Activated B cell treated with CpG ODN at 0.5 μM for 24 hours (primary cell): ENCODE measurements at places on chromosomes 1 and 21. TPM values are rescaled to one million over a fixed set of nuclear protein-coding genes. Genes with fewer than 3 reads are reported as not detected.

SAMSN1 gene
- total RNA-seq, result 48.7 and 49.7 TPM in 2 replicates

- H3K4me3 ChIP-seq, result no peak overlapping the region
- H3K36me3 ChIP-seq, result peaks cover 37% of the 10 kb centered on the region
- H3K27me3 ChIP-seq, result no peaks in the 10 kb centered on the region
- H3K27ac ChIP-seq, result no peak overlapping the region
- no peak for DNase-seq
These were observed 124.6 kb downstream of the PEX14 start for GRCh38 chr1:10599194-10599861.

- no peaks in the 10 kb centered on the region for H3K27me3 ChIP-seq
- no peak overlapping the region for H3K4me3 ChIP-seq
- no peak overlapping the region for H3K27ac ChIP-seq
- DNase-seq, result no peak
- H3K36me3 ChIP-seq, result no peaks in the 10 kb centered on the region
- no peaks in the 10 kb centered on the region for H3K4me1 ChIP-seq
These were observed 329.3 kb downstream of the BARHL2 start for GRCh38 chr1:90387805-90388204.

- peak overlapping the region; percentile 68 for H3K27ac ChIP-seq
- H3K27me3 ChIP-seq, result no peaks in the 10 kb centered on the region
- peaks cover 71% of the 10 kb centered on the region for H3K4me1 ChIP-seq
- peak overlapping the region; percentile 92 for H3K4me3 ChIP-seq
- H3K36me3 ChIP-seq, result peaks cover 21% of the 10 kb centered on the region
These were observed 300 bp downstream of the USP24 start for GRCh38 chr1:55214934-55215193.

GRCh38 chr1:30277911-30278310, 445.5 kb downstream of the MATN1 start:
- peaks cover 11% of the 10 kb centered on the region for H3K27me3 ChIP-seq
- no peaks in the 10 kb centered on the region for H3K36me3 ChIP-seq
- no peak overlapping the region for H3K27ac ChIP-seq

TMCO1 gene
- 43.0 and 48.3 TPM in 2 replicates for total RNA-seq

DNA sequence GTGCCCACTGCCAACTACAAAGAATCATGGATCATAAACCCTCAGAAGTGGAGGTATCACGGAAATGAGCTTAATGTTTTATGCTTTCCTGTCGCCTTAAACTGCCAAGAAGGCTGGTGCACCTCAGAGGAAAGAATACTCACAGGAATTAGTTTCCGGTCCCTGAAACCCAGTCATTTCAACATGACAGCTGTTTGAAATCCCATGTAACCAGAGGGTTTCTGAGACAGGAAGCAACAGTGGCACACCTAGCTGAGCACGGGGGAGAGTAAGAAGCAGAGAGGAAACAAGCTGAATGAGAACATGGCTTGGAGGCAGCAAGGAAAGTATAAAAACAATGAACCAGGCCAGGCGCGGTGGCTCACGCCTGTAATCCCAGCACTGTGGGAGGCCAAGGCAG, 3.9 kb downstream of the JAK1 start:
- H3K36me3 ChIP-seq, result peaks cover 9% of the 10 kb centered on the region
- no peak for DNase-seq
- no peaks in the 10 kb centered on the region for H3K27me3 ChIP-seq
- peaks cover 86% of the 10 kb centered on the region for H3K4me1 ChIP-seq
- peak overlapping the region; percentile 88 for H3K27ac ChIP-seq
- peak overlapping the region; percentile 93 for H3K4me3 ChIP-seq

GRCh38 chr1:184820956-184821355, 66.3 kb upstream of the EDEM3 start:
- H3K4me3 ChIP-seq, result no peak overlapping the region
- H3K27ac ChIP-seq, result no peak overlapping the region
- peaks cover 39% of the 10 kb centered on the region for H3K36me3 ChIP-seq
- peaks cover 19% of the 10 kb centered on the region for H3K4me1 ChIP-seq
- no peaks in the 10 kb centered on the region for H3K27me3 ChIP-seq
- no peak for DNase-seq

SMYD3 gene
- total RNA-seq, result 18.3 and 20.8 TPM in 2 replicates

GRCh38 chr1:211420845-211421454, 71.0 kb downstream of the RD3 start:
- H3K36me3 ChIP-seq, result no peaks in the 10 kb centered on the region
- no peak overlapping the region for H3K4me3 ChIP-seq
- H3K4me1 ChIP-seq, result peaks cover 6% of the 10 kb centered on the region
- DNase-seq, result no peak

DNA sequence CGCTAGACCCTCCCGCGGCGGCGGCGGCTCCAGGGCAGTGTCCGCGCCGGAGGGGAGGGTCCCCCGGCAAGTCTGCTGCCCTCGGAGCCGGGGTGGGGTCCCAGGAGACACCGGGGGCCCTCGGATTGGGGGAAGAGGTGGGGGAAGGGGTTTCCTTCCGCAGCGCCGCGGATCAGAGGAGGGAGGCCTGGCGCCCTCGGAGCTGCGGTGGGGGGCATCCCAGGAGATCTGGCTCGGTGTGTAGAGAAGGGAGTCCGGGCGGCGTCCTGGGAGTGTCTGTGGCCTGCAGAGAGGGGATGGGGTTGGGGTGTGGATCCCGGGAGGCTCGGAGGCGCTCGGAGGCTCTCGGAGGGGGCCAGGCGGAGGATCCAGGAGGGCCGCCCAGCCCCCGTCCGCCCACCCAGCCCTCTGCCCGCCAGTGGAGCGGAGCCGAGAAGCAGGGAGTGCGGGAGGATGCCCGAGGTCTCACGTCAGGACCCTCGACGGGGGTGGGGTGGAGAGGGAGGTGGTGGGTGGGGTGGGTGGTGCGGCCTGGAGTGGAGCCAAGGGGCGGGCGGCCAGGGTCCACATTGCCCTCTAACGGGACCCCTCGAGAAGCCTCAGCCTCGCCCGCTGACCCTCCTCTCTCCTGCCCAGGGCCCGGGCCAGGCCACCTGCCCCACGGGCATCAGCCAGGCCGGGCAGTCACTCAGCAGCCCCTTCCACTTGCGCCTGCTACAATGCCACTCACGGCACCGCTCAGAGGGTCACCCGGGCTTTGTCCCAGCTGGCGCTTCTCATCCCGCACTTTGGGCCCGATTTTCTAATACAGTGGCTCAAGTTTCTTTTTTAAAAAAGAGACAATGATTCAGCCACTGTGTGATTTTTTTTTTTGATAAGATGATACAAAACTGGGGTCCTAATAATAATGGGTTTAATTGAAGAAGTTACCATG, 60.2 kb upstream of the ARHGEF16 start:
- no peaks in the 10 kb centered on the region for H3K4me1 ChIP-seq
- H3K4me3 ChIP-seq, result no peak overlapping the region
- no peak overlapping the region for H3K27ac ChIP-seq
- DNase-seq, result no peak
- no peaks in the 10 kb centered on the region for H3K36me3 ChIP-seq

LMOD1 gene
- total RNA-seq, result not detected in 2 replicates

GRCh38 chr1:68470388-68470970, 20.7 kb upstream of the RPE65 start:
- H3K27me3 ChIP-seq, result no peaks in the 10 kb centered on the region
- no peak for DNase-seq
- no peaks in the 10 kb centered on the region for H3K4me1 ChIP-seq
- no peak overlapping the region for H3K27ac ChIP-seq

TSPAN1 gene
- not detected in 2 replicates for total RNA-seq

DNA sequence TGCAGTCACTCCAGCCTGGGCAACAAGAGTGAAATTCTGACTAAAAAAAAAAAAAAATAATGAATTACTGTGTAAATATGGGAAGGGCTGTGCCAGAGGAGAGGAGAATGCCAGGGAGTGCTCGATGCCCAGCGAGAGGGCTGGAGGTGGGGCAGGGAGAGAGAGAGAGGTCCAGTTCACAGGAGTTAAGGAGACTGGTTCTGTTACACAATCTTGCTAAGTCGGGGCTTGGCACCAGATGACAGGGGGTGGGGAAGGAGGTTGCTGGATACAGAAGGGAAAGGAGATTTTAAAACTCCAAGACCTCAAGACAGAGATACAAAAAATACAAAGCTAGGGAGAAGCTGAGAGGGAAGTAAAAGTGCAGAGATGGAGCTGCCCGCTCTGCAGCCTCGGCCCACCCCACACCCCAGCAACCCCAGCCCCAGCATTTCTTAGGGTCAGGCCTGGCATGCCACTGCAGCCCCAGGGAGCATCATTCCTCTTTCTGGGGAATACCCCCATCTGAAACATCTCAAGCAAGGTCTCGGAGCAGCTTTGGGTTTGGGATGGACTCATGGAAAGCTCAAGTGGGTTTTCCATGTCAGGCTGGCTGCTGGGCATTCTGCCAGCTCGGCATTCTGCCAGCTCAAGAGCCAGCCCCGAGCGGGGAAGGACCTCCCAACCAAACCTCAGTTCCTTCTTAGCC, 991 bp downstream of the SELENBP1 start:
- H3K27ac ChIP-seq, result no peak overlapping the region
- H3K36me3 ChIP-seq, result no peaks in the 10 kb centered on the region
- no peaks in the 10 kb centered on the region for H3K27me3 ChIP-seq
- DNase-seq, result no peak
- no peak overlapping the region for H3K4me3 ChIP-seq

YARS1 gene
- 219 and 232 TPM in 2 replicates for total RNA-seq

DNA sequence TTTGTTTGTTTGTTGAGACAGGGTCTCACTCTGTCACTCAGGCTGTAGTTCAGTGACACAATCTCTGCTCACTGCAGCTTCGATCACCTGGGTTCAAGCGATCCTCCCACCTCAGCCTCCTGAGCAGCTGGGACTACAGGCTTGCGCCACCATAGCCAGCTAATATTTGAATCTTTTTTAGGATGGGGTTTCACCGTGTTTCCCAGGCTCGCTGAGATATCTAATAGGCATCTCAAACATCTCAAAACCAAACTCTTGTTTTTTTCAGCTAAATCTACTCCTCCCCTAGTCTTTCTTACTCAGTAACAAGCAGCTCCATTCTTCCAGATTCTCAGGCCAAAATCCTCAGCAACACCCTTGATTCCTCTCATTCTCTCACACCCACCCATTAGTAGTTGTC, 22.0 kb upstream of the SRRM1 start:
- peaks cover 25% of the 10 kb centered on the region for H3K27me3 ChIP-seq
- H3K4me1 ChIP-seq, result no peaks in the 10 kb centered on the region
- no peaks in the 10 kb centered on the region for H3K36me3 ChIP-seq
- no peak overlapping the region for H3K27ac ChIP-seq
- no peak overlapping the region for H3K4me3 ChIP-seq

LRRC8B gene
- total RNA-seq, result 14.7 and 19.1 TPM in 2 replicates

GRCh38 chr1:227621211-227621610, 57.9 kb downstream of the ZNF678 start:
- H3K36me3 ChIP-seq, result peaks cover 82% of the 10 kb centered on the region
- H3K4me3 ChIP-seq, result no peak overlapping the region
- no peak overlapping the region for H3K27ac ChIP-seq
- H3K27me3 ChIP-seq, result no peaks in the 10 kb centered on the region
- no peaks in the 10 kb centered on the region for H3K4me1 ChIP-seq

DNA sequence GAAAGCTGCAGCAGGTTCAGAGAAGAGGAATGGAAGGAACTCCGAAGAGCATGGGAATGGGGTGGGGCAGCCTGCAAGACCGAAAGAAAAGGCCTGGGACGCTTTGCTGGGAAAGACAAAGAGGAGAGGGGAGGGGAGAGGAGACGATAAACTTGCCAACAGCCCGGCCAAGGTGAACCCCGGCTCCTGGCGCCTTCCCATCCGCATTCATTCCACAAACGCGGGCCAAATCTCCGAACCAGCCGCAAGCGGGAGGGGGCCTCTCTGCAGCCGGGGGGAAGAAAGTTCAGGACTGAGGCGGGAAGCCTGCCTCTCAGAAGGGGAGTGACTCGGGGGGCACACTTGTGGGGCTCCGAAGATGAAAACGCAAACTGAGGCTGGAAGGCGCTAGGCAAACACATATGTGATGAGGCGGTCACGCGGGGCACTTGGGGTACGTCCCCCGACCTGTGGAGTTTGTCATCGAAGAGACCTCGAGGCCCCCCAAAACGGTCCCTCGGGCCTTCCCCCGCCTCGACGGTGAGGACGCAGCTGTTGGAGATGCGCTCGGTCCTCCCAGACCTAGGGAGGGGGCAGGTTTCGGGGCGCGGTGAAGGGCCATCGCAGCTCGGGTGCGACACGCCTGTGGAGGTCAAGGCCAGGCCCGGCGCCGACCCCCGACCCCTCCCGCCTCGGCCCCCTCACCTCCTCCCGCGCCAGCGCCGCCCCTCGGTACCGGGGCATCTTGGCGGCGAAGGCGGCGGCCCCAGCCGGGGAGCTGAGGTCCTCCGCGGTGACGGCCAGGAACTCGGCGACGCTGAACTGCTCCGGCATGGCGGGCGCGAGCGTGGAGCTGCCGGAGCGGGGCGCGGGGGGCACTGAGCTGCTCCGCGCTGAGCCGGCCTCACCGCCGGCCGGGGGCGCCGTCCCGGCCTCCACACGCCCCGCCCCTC, at the start of gene ASAP3:
Gene ASAP3 (minus strand): TSS at position 859 of the 932 bp plus-strand sequence. CDS start 46 bp downstream, at position 813.
- peaks cover 4% of the 10 kb centered on the region for H3K27me3 ChIP-seq
- H3K4me3 ChIP-seq, result peak within 1 kb of the TSS; percentile 91
- DNase-seq, result no peak
- H3K27ac ChIP-seq, result peak within 1 kb of the TSS; percentile 75
- peaks cover 33% of the 10 kb centered on the region for H3K4me1 ChIP-seq

C4BPA gene
- total RNA-seq, result not detected in 2 replicates

DNA sequence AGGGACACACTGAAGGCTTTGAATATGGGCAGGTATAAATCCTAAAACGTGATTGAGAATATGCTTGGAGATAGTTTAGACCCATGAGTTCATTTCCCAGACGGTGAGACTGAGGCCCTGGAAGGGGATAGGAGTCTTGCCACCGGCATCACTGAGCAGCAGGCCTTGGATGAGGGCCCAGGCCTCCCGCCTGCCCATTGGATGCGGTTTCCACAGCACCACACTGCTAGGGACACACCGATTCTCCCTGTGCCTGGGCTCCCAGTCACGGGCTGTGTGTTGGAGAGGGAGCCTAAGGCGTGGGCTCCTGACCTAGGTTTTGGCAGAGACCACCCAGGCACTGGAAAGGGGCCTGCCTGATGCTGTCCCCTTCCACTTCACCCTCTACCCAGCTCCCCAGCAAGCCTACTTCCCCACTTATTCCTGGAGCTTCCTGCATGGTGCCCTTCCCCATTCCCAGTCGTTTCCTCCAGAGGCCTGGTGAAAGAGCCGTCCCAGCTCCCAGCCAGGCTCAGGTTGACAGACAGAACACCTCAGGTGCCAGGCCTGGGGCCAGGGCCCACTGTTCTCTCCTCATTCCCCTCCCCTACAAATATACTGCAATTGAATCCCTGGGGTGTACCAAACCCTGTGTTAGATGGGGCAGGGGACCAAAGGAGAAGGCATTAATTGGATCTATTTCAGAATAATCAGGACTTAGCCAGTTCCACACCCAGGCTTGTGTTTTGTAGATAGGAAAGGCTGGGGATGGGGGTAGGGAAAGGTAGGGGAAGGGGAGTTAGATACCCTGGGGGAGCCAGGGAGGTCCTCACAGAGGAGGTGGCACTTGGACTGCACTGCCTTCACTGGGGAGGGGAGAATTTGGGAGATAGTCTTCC, 3.4 kb downstream of the FOXO6 start:
- peaks cover 33% of the 10 kb centered on the region for H3K4me1 ChIP-seq
- DNase-seq, result no peak
- no peaks in the 10 kb centered on the region for H3K36me3 ChIP-seq
- H3K27ac ChIP-seq, result no peak overlapping the region

KLHL20 gene
- total RNA-seq, result 19.6 and 26.1 TPM in 2 replicates

S100A5 gene
- total RNA-seq, result 0.51 TPM in 1 of 2 replicates, not detected in the other

- H3K4me1 ChIP-seq, result peaks cover 6% of the 10 kb centered on the region
- DNase-seq, result no peak
- no peak overlapping the region for H3K4me3 ChIP-seq
- no peaks in the 10 kb centered on the region for H3K36me3 ChIP-seq
- no peak overlapping the region for H3K27ac ChIP-seq
These were observed 17.4 kb upstream of the IL19 start for GRCh38 chr1:206753141-206753540.

- H3K27ac ChIP-seq, result no peak overlapping the region
- no peak for DNase-seq
- H3K4me1 ChIP-seq, result no peaks in the 10 kb centered on the region
- H3K36me3 ChIP-seq, result no peaks in the 10 kb centered on the region
These were observed 265.2 kb downstream of the BRINP3 start for GRCh38 chr1:190212450-190212849.
